ENCODE measurements at places on chromosomes 2 and 18. TPM values are rescaled to one million over a fixed set of nuclear protein-coding genes. Genes with fewer than 3 reads are reported as not detected.

DNA sequence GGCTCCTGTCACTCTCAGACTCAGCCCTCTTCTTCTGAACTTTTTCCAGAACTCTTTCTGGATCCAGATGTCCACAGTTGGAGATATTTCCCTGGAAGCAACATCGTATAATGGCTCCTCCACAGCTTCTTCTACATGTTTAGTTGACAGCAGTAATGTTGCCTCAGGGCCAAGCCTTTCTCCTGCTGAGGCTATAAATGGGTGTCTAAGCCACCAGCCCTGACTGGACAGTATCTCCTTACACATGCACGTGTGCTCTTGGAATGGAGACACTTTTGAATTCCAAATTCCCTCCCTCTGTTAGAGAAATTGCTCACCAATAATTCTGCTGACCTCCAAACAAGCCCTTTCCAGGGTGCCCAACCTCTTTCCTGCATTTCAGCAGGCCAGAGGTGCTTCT, 156.2 kb upstream of the PIK3C3 start:
- H3K27me3 ChIP-seq = no peaks in the 10 kb centered on the region
- H3K4me3 ChIP-seq = no peak overlapping the region
- no peaks in the 10 kb centered on the region for H3K4me1 ChIP-seq
- no peak overlapping the region for H3K27ac ChIP-seq

DNA sequence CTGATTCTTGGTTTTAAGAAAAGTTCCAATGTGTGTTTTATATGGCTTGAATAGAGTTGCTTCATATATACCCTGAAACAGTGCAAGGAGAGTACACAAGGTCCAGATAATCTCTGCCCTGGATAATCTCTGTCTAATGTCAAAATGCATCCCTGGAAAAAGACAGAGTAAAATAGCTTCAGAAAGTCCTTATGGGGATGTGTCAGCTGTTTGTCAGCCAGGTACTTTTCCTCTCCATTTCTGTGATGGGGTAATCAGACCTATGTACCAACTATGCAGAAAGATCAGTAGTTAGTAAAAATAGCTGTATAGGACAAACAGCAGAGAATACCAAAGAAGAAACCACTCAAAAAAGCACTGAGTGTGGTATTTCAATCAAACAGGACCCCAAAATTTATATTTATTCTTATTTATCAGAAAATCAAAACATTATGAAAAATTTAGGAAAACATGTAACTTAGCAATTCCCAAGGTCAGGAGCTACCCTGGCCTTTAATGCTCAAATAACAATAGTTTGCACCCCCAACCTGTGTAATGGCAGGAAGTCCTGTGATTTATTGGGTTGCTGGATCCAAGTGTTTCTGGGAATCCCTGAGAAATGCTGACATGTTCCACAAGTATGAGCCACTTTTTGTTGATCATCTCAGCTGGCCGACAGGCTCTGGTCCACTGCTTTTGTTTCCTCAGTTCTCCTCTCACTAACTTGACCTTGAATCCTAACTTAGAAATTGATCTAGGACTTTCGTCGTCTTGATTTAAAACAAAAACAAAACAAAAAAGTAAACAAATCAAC, 69.6 kb downstream of the MDH1 start:
- H3K36me3 ChIP-seq = no peaks in the 10 kb centered on the region
- H3K4me3 ChIP-seq = no peak overlapping the region
- H3K4me1 ChIP-seq = peaks cover 3% of the 10 kb centered on the region

DNA sequence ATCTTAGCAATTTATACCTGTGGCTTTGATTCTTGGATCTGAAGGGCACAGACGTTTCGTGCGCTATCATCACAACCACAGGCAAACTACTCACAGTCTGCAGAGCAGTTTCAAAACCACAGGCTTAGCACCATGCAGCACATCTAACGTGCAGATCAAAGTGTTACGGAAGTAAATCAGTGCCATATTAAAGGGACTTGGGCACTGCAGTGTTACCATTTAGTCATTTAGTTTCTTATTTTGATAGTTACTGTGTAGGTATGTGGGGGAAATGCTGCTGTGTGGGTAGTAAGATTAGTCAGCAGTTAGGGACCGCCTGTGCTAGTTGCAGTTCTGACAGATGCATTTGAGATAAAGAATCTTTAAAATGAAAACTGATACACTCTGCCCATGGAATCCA, 384.0 kb downstream of the NBAS start:
- 0 out of 2 replicates have a peak, but pooled peaks cover 1% of the 10 kb centered on the region for H3K36me3 ChIP-seq
- no peak overlapping the region for H3K27ac ChIP-seq
- peaks cover 2% of the 10 kb centered on the region for H3K4me1 ChIP-seq
- no peak overlapping the region for H3K4me3 ChIP-seq
- peak; percentile 63 for DNase-seq
- H3K27me3 ChIP-seq = no peaks in the 10 kb centered on the region

DNA sequence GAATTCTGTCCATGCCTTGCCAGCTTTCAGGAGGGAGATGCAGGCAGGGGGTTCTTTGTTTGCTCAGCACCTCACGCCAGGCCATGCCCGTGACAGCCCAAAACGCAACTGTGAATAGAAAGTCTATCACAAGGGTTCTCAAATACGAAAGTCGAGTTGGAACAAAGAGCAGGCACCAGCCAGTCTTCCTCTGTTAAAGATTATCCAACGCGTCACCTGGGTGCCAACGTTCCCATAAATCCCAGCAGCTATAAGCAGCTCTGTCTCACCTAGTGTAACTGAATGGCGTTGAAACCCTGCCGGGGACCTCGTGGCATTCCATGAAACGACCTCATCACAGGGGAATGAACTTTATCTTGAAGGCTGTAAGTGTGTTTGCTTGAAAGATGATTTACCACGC, 84.8 kb upstream of the GATA6 start:
- DNase-seq = no peak
- H3K27ac ChIP-seq = no peak overlapping the region
- no peaks in the 10 kb centered on the region for H3K36me3 ChIP-seq
- peaks cover 26% of the 10 kb centered on the region for H3K27me3 ChIP-seq
- H3K4me3 ChIP-seq = no peak overlapping the region

DNA sequence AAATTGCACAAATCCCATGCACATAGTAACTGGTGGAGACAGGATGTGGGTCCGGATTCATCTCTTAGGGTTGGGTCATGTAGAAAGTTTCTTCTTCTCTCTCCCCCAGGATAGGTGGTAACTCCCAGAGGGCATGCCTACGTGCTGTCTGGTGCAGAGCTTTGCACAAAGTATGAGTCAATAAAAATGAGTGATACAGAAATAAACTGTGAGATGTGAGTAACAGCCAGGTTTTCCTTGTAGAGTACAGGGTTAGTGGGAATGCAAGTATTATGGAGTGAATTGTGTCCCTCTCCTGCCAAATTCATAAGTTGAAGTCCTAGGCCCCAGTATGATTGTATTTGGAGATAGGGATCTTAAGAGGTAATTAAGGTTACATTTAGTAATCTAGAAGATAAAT, 289.4 kb downstream of the ALK start:
- peaks cover 8% of the 10 kb centered on the region for H3K4me1 ChIP-seq
- no peaks in the 10 kb centered on the region for H3K36me3 ChIP-seq
- no peaks in the 10 kb centered on the region for H3K27me3 ChIP-seq
- no peak overlapping the region for H3K27ac ChIP-seq

SP5 gene
- total RNA-seq = not detected

TMEM198 gene
- 0.18 TPM for total RNA-seq

DSC2 gene
- total RNA-seq = not detected

Measured in IMR-90 (cell line).